Small intestine (tissue), 16 donors: ENCODE measurements at places on chromosomes 5 and 9.

- no peak for DNase-seq
Measured at GRCh38 chr5:119123280-119123679, 52.4 kb downstream of the DMXL1 start.

GRCh38 chr5:115363879-115364278 is 67.4 kb upstream of the CCDC112 start:
- no peak for DNase-seq

- no peak for DNase-seq
Measured at GRCh38 chr9:79542735-79543620, 28.8 kb upstream of the TLE4 start.

DNA sequence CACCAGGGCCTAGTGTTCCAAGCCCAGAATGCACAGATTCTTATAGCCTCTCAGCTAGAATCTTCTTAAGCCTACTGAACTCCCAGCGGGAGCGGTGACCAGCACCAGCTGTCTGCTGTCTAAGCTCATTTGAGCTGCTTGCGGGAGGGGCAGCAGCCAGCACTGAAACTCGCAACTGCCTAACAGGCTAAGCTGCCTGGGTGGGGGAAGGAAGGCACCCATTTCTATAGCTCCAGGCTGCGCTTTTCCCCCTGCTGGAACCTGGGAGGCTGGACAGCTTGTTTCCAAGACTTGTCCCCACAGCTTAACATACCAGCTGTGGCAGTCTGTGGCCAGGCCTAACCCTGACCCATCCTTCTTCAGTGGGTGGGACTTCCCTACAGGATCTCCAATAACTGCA is 512.9 kb downstream of the EFNA5 start:
- DNase-seq, result no peak

DNA sequence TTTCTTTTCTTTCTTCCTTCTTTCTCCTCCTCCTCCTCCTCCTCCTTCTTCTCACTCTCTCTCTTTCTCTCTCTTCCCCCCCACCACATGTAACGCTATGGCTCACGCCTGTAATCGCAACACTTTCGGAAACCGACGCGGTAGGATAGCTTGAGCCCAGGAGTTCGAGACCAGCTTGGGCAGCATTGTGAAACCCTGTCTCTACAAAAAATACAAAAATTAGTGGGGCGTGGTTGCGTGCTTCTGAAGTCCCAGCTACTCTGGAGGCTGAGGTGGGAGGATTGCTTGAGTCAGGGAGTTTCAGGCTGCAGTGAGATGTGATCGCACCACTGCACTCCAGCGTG is 736 bp upstream of the GLDC start:
- DNase-seq, result no peak

- no peak for DNase-seq
Measured at GRCh38 chr5:69029292-69029691, 64.5 kb upstream of the SLC30A5 start.

- peak; percentile 59 for DNase-seq
Measured at GRCh38 chr5:5492087-5492933, 69.8 kb downstream of the ICE1 start.

- DNase-seq, result no peak
Measured at GRCh38 chr5:59197911-59198310, 615.0 kb downstream of the RAB3C start.
